ENCODE measurements at places on chromosomes 12 and 14.

DNA sequence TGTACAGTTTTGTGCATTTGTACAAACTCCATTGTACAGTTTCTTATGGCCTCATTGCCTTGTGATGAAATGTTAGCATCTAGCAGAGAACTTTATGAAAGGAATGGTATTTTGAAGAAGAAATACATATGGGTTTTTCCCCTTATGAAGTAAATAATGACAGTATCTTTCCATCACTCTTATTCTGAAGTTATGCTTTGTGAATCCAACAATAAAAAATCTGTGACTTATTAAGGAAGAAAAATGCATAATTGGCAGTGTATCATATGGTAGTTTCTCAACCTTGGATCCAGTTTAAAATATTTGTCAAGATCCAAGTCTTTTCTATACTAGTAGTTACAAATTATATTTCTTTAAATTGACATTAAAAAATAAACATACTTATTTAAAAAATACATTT, 859.1 kb upstream of the FLRT2 start:
- no peak for DNase-seq

DNA sequence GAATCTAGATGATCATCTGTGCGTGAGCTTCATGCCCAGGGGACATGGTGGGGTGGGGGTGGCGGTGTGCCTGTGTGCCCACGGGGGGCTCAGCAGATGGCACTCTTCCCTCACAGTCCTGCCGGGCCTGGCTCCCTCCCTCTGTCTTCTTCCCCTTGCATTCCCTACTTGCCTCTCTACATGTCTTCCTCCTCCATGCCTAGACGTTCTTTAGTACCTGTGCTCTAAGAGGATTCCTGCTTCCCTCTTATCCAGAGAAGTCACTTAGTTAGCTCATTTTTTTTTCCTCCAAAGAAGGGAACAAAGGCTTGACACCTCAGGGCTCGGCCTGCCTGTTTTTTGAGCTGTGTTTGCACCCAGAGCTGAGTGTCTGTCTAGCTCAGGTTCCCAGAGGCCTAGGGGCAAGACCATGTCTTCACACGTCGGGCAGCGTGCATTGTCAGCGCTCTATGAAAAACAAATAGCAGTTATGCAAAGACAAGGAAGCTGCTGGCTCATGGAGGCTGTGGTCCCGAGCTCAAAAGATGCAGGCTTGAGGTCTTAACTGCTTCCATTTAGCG, 48.8 kb downstream of the NINJ2 start:
- peak; percentile 21 for DNase-seq

DNA sequence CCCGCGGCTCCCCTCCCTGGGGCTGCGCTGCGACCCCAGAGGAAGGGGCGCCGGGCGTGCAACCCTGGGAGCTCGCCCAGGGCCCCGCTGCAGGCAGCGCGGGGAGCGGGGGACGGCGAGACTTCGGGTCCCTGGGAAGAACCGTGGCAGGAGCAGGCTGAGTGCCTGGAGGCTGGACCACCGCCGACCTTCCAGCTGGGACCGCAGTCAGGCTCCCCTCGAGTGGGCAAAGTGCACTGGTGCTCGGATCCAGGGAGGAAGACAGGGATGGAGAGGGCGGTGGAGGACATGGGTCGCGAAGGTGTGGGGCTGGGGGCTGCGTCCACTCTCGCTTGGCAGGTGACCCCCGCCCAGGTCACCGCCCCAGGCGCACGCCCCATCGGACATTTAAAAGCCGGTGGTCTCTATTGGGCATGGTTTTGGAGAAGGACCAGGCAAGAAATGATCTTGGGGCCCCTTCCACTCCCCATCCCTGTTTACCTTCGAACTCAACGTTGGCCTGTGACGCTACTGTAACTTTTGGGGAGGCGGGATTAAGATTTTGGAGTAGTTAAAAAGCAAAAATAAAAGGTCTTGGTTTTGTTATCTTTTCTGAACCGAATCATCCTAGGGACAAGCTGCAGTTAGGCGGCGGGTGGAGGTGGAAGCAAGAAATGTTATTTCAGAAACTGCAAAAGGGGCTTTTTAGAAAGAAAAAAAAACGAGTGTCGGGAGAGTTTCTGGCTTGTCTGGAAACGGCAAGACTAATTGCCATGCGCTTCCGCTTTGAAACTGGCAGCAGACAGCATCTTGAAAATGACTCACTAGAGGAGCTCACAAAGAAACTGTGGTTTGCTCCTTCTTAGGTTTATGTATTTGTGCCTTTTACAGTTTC, 1.0 kb downstream of the ELK3 start:
- DNase-seq = peak; percentile 48

DNA sequence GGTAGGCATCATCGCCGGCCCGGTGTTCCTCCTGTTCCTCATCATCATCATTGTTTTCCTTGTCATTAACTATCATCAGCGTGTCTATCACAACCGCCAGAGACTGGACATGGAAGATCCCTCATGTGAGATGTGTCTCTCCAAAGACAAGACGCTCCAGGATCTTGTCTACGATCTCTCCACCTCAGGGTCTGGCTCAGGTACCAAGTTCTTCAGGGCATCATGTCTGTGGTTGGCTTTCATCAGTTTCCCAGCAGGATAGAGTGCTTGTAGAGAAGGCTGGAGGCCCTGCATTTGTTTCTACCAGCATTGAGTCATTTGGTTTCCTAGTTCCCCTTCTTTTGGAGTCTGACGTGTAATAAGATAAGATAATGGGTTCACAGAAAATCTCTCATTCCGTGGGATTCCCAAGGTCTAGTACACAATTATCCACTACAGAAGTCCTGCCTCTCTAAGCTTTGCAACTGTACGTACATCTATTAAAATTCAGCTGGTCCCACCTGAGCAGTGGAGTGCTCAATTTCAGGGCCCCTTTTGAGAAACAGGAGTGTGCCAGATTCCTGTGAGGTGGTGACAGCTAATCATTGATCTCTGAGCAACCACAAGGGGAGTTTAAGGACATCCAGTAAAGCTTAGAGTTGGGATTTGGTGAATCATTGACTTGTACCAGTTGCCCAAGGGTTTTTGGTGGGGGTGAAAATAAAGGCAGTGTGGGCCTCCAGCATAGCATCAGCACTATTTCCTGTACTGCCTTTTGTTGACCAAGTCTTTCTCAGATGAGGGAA, 25.1 kb downstream of the ACVR1B start:
- DNase-seq = no peak

DNA sequence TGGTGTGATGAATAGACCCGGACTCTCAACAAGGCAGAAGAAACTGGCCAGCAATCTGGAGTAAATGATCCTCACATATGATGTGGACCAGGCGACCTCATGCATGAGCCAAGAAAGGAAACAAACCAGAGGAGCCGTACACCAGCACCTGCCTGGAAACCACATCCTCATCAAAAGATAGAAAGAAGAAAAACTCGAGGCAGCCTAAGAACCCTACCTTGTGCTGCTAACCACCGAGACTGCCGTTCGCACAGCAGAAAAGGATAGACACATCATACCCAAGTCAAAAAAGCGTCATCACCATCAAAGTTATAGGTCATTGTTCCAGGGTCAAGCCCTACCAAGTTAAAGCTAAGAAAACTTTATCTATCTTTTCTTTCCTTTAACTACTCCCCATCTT, 66.7 kb downstream of the RESF1 start:
- peak; percentile 3 for DNase-seq

GRCh38 chr14:81946375-81946774, 412.7 kb upstream of the SEL1L start:
- DNase-seq = no peak

DNA sequence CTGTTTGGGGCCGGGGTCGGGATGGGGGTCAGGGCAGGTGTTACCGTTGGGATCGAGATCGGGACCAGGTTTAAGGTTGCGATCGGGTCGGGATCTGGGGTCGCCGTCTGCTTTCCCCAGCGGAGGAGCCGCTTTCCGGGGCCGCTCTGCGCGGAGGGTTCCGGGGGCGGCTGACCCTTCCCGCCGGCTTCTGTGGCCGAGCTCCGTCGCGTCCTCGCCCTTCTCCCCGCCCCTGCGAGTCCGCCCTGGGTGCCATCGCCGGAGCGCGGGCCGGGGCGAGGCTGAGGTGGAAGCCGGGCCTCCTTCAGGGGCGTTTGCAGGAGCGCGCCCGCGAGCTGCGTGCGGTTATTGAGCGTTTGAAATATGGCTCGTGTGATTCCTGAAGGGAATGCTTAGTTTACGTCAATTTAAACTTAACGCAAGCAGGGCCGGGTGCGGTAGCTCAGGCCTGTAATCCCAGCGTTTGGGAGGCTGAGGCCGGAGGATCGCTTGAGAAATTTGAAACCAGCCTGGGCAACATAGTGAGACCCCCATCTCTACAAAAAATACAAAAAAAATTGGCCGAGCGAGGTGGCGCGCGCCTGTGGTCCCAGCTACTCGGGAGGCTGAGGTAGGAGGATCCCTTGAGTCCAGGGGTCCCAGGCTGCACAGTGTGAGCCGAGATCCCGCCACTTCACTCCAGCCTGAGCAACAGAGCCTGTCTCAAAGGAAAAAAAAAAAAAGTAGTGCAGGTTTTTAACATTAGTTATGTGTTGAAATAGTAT, 620 bp downstream of the PGAM5 start:
- DNase-seq = no peak

Measured in stimulated activated CD4-positive, alpha-beta T cell treated with anti-CD3 and anti-CD28 coated beads, Interleukin-1b, Interleukin-23, amount 100 ng/mL, for 4 hours (primary cell).